ENCODE measurements at places on chromosomes 2 and 18.

DNA sequence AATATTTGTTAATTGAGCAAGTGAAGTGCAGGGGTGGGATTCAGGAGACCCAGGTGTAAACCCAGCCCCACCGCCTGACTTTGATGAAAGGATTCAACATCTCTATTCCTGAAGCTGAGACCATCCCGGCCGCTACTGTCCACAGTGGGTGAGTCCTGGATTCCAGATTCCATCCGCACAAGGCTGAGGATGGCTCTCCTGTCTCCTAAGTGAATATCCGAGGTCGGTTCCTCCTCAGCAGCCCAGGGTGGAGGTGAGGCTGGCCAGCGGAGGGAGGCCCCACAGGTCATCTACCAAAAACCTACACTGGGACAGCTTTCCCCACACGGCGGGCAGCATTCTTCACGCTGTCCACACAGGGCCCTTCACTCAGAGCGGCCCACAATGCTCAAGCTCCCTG is 57.6 kb downstream of the ACKR3 start:
- DNase-seq = no peak

DNA sequence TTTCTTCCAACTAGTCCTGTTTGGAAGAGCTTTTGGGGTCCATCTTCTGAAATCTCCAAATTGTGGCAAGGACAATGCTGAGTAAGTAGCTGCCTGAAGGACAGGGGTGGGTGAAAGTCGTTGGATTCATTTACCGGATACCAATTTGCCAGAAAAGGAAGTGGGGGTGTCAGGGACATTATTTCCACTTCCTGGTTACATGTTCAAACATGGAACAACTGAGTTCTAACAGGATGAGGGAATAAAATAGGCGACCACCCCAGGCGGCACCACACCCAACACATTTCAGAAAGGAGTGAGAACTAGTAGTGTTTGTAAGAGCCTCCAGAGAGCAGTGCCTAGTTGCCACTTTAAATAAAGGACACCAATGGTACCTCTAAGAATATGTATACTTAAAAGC is 158.6 kb upstream of the SERTAD2 start:
- DNase-seq = no peak

DNA sequence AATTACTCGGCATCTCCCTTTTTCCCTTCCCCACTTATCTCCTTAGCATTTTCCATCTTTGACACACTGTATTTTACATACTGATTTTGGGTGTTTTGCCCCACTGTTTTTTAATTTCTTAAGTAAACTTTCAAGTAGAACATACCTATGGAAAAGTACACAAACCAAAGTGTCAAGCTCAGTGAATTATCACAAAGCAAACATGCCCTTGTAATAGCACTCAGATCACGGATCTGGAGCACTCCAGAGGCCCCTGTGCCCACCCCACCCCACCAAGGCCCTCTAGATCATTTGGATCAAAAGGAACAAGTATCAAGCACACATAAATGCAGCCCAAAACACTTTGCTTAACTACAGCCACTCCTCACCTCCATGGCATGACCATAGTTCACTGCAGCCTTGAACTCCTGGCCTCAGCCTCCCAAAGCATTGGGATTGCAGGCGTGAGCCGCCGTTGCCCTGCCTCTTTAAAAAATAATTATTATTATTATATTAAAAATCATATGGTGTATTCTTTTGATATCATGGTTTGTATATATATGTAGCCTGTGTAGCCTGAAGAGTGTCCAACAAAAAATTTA is 38.1 kb downstream of the FER1L5 start:
- no peak for DNase-seq

DNA sequence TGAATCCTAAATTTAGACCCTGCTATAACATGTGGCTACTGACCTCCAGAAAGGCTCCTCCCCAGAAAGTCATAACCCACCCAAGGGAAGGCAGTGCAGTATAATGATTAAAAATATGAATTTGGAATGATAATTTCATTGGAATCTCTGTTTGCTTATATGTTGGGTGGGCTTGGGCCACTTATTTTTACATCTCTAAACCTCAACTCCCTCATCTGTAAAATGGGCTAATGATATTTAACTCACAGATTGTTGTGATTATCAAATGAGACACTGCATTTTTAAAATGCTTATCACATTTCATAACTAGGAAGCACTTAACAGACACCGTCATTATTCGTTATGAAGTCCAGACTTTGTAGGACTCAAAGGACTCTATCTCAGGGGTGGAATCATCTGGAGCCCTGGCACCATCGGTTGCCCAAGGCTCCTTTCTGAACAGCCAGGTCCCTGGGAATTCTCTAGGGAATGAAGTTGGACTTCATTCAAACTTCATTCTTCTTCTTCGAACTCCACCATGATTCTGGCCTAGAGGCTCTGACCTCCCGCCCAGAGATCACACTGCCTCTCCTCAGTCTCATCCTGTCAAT is 33.1 kb upstream of the RMDN2 start:
- no peak for DNase-seq

DNA sequence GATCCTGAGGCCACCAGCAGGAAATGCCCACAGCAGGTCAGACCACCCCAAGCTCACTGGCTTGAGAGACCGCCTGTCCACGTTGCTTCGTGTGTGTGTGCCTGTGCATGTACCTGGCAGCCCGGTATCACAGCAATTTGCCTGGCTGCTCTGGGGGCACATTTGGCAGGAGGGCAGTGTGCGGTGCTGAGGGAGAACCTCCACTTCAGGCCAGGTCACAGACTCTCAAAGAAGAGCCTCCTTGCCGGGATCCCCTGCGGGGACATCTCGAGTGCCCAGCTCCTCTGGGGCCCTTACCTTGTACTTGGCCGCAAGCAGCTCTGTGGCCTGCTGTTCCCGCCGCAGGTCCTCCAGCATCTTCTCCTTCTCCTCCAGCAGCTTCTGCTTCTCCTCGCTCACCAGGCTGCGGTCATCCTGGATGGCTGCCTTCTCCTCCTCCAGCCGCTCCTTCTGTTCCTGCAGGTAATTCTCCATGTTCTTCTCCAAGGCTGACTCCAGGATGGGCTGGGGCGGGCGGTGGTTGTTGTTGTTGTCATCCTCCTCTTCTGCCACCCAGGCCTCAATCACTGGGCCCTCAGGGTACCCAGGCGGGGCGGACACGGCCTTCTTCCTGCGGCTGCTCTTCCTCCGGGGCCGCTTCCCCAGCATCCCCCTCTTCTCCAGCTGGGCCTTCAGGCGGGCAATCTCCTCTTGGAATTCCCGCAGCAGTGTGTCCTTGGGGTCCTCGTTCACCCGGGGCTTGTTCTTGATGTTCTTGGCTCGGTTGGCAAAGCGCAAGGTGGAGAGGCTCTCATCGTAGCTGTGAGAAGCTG is 2.0 kb downstream of the KIF3C start:
- DNase-seq = no peak

DNA sequence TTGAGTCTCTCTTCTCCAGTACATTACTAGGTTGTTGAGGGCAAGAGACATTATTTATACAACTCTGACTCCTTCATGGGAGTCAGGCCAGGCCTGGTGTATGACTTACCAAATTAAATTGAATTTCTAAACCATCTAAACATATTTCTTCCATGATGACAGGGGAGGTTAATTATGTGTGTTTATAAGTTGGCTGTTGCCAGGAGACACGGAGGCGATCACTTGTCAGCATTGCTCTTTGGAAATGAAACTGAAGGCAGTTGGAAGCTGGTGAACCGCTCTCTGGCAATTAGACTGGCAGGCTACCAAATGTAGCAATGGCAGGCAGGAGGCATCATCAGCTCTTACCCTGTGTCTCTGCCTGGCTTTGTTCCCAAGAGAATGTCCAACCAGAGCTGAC is 241.4 kb downstream of the KCNS3 start:
- DNase-seq = no peak

DNA sequence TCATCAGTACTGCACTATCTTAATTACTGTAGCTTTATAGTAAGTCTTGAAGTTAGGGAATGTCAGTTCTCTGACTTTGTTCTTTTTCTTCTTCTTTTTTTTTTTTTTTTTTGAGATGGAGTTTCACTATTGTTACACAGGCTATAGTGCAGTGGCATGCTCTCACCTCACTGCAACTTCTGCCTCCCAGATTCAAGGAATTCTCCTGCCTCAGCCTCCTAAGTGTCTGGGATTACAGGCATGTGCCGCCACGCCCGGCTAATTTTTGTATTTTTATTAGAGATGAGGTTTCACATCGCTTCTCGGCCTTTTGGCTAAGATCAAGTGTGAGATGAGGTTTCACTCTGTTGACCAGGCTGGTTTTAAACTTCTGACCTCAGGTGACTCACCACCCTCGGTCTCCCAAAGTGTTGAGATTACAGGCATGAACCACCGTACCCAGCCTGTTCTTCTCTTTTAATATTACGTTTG is 41.9 kb upstream of the TANC1 start:
- peak; percentile 38 for DNase-seq
